GM23338 (cell line): ENCODE measurements at places on chromosomes 1 and 21. TPM values are rescaled to one million over a fixed set of nuclear protein-coding genes. Genes with fewer than 3 reads are reported as not detected.
A peak's percentile ranks its signal among the peaks of the same experiment; 100 is the strongest.

COG2 gene
- total RNA-seq: 38.5 and 53.9 TPM in 2 replicates

NHLH1 gene
- 0.50 and 0.69 TPM in 2 replicates for total RNA-seq

TRNP1 gene
- 54.3 and 69.3 TPM in 2 replicates for total RNA-seq

TAS1R1 gene
- not detected in 2 replicates for total RNA-seq

OR2L3 gene
- not detected in 2 replicates for total RNA-seq

SPSB1 gene
- total RNA-seq: 6.8 and 7.6 TPM in 2 replicates

DIRAS3 gene
- total RNA-seq: 0.12 and 0.21 TPM in 2 replicates

PACC1 gene
- 17.2 and 18.0 TPM in 2 replicates for total RNA-seq

BARHL2 gene
- not detected in 2 replicates for total RNA-seq

TMED5 gene
- total RNA-seq: 45.2 and 52.2 TPM in 2 replicates

SOAT1 gene
- 0.93 and 1.3 TPM in 2 replicates for total RNA-seq

SPATA21 gene
- total RNA-seq: 2.6 TPM in 1 of 2 replicates, not detected in the other

GPR52 gene
- 0.66 and 1.6 TPM in 2 replicates for total RNA-seq

KRTAP20-2 gene
- not detected in 2 replicates for total RNA-seq

FMOD gene
- 0.31 and 1.3 TPM in 2 replicates for total RNA-seq

- DNase-seq: no peak
Measured at GRCh38 chr1:6745073-6745472, 40.2 kb upstream of the CAMTA1 start.

- no peak for DNase-seq
Measured at GRCh38 chr21:19914028-19914427, 1084.2 kb upstream of the NCAM2 start.

DNA sequence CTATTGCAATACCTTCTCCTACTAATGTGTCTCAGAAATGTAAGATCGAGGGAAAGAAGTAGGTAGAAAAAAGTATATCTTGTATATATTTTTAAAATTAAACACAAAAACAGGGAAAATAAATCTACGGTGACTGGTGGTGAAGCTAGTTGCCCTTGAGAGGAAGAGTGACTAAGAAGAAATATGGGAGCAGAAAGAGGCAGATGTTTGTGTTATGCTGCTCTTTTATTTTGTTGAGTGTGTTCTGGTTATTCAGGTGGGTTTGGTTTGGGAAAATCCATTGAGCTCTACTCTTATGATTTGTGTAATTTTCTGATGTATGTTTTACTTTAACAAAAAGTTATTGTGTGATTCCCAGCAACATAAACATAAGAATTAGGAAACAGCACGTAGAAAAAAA lies 444.9 kb upstream of the B3GALT2 start:
- DNase-seq: no peak

- DNase-seq: no peak
Measured at GRCh38 chr1:2644171-2644570, 11.4 kb upstream of the MMEL1 start.

DNA sequence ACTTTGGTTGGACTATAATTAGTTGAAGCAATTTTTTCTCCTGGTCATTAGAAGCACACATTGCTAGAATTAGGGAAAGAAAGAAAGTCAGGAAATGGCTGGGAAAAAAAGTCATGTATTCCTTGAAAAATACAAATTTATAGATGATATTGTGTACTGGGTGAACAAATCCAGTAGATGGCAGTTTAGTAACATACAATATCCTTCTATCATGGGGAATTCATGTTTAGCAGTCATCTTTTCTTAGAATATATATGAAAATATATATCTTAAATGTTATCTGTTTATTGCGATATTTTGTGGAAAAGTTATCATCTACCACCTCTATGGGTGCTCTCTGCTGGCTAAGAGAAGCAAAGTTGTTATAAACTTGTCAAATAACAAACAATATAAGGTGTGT lies 13.1 kb upstream of the ZRANB2 start:
- no peak for DNase-seq

DNA sequence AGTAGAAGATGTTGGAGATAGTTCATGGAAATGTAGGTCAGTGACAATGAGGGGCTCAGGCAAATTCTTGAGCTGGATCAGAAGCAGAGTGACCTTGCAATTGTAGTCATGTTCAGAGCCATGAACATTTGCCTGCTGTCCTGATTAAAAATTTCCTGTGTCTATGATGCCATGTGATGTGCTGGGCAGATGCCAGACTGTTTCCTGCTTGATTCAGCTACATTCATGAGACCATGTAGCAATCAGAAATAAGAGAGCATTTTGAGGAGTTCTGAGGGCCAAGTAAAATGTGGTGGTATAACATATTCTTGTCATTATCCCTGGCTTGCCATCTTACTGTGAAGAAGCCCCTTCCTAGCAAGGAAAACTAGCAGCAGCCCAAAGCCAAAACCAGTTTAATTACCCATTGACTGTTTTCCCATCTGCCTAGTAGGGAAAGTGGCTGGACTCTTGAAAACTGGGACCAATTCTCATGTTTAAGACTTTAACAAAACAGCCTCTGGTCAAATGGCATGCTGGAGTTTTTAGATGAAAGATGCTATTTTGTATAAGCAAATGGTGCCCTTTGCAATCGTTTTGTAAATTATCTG lies 118.3 kb downstream of the NOS1AP start:
- DNase-seq: no peak

DNA sequence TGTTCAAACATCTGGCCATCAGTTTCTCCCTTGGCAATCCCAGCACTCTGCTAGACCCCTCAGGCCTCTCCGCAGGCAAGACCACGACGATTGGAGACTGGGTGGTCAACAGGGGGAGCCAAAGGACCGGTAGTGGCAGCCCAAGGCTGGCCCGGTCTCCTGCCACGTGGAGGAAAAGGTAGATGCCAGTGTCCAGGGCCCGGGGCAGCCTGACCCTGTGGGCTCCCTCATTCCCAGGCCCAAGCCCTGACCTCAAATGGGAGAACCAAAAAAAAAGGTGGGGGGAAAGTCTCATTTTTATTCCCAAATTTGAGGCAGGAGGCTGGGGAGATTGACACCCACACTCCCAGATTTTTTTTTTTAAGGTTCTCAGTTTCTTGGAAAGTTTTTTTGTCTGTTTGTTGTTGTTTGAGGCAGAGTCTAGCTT lies 24.8 kb downstream of the S100A6 start:
- peak; percentile 91 for DNase-seq

- no peak for DNase-seq
Measured at GRCh38 chr1:222583079-222583478, 6.7 kb downstream of the TAF1A start.

- DNase-seq: no peak
Measured at GRCh38 chr21:18614303-18614702, 210.7 kb upstream of the TMPRSS15 start.

DNA sequence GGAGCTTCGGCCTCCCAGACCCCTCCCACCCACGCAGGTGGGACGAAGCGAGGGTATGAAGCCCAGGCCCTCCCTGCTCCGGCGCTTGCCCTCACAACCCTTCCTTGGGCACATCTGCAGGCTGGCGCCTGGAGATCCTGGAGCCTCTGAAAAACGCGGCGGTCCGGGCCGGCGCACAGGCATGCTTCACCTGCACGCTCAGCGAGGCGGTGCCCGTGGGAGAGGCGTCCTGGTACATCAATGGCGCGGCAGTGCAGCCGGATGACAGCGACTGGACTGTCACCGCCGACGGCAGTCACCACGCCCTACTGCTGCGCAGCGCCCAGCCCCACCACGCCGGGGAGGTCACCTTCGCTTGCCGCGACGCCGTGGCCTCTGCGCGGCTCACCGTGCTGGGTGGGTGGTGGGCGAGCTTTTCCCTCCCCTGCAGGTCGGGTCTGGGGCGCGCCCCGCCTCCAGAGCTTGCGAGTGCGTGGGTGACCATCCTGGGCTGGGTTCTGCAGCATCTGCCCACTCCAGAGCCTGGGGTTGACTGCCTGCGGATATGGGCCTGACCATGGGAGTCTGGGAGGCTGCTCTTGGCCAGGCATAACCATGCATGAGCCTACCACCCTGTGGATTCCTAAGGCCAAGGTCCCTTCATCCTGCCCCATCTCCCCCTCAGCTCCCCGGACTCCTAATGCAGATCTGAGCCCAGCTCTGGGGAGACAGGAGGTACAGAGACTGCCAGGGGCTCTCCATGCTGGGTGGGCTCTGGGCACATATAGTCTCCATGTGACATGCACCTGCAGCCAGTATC lies 89.8 kb downstream of the TRIM11 start:
- DNase-seq: no peak

- peak; percentile 66 for DNase-seq
Measured at GRCh38 chr1:33001282-33001681, 35.4 kb downstream of the AK2 start.

DNA sequence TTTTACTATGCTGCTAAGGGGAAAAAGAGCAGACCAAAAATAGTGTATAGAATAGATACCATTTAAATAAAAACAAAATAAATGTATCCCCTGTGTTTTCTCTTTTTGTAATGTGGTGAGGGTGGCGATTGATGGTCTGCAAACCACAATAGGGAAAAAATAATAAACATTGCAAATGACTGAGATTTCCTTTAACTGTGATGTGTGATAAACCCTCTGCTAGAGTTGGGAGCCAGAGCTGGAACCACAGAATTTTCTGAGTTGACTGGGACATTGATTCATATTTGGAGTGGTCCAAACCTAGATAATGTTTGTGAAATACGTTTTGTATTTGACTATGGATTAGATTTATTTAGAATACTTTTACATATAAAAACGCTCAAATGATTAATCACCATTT lies 70.6 kb upstream of the PTGFR start:
- no peak for DNase-seq

DNA sequence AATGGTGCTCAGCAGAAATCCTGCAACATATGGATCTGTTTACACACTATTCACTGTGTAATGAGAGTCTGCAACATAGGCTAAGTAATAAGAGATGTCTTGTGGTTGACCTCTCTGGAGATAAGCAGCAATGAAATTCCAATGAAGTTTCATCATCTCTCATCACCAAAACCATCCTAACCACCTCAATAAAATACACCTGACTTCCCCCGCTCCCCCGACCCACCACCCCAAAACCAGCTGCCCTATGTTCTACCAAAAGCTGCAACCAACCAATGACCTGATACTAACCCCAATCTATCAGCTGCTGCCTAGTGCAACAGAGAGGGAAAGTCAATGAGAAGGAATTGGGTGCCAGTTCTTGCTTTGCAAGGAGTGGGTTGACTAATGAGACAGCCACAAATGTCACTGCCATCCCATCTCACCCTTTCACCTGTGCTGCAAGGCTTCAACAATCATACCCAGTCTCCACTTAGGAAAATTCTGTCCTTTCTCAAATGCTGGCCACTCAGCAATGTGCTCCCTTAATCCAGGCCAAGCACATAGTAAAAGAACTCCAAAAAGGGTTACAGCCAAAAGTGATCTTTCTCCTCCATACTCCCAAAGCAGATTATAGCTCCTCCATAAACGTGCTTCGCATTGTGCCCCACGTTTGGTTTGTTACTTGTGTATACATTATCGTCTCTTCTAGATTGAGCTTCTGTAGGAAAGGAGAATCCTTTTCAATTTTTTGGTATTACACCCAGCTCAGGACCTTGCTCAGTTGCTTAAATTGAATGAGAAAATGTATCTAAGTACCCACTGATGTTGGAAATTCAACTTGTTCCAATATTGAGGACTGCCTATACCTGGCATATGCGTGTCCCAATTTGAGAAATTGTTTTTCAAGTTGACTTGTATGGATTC lies 29.0 kb downstream of the MRPL39 start:
- DNase-seq: no peak

- no peak for DNase-seq
Measured at GRCh38 chr1:22921452-22922126, 51.1 kb downstream of the LACTBL1 start.

GRCh38 chr1:160704250-160704649 lies 7.4 kb downstream of the CD48 start:
- DNase-seq: no peak

GRCh38 chr1:168958562-168959289 lies 147.8 kb upstream of the ATP1B1 start:
- no peak for DNase-seq

DNA sequence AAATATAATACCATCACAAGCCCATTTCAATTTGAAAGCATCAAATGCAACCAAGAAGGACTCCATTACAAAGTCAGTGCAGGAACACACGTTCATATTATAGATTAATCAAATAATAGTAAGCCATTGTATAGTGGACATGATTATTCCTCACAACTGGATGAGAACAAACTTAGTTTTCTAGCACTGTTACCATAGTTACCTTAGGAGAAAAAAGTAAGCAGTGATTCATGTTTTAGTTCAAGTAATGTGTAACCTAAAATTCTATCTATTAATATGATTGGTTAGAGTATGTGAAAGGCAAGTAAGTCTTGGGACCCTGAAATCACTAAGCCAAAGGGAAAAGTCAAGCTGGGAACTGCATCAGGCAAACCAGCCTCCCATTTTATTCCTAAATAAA lies 15.2 kb downstream of the SSX2IP start:
- DNase-seq: no peak

DNA sequence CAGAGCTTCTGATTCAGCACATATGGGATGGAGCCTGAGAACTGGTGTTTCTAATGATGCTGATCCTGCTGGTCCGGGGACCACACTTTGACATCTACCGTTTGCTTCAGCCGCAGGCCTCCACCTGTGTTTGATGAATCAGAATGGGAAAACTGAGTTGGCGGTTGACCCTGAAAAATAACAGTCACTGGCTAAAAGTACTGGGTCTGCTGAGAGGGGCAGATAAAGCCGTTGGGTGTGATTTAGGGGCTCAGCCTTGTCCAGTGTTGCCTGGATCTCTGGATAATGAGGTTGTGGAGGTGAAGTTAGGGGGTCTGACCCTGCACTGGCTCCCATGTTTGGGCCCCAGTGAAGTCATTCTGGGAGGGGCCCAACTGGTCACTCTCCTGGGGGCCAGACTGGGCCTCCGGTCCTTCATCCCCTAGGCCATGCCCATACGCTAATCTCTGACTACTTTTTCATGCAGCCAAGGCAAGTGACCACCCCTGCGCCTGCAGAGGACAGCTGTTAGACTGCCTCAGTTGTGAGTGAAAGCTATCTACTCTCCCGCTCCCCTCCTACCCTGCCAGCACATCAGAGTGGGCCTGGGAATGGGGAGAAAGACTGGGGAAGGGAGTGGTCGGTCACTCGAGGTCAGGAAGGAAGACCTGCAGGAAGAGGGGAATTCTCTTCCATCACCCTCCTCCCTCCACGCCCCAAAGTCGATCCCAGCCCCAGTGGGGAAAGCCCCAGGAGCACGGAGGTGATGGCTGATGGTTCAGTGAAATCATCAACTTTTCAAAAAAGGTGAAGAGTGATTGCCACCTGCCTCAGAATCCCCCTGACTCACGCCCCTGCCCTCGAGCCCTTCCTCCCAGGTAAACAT lies 27.7 kb downstream of the VASH2 start:
- DNase-seq: no peak

DNA sequence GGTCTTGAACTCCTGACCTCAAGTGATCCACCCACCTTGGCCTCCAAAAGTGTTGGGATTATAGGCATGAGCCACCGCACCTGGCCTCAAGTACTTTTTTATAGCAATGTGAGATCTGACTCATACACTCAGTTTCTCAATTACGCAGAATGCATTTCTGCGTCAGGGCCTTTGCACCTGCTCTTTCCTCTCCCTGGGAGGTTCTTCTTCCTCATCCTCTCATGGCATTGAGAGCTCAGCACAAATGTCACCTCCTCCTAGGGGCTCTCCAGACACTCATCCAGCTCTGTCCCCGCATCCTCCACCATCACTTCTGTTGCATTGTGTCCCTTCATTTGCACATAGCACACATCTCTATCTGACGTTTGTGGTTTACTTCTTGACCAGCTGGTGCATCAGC lies 418.8 kb downstream of the PTPRU start:
- DNase-seq: no peak

- DNase-seq: no peak
Measured at GRCh38 chr1:196701144-196701543, 49.3 kb downstream of the CFH start.

GRCh38 chr1:17869815-17870214 lies 114.7 kb downstream of the ACTL8 start:
- no peak for DNase-seq

GRCh38 chr1:154614901-154615300 lies 6.9 kb upstream of the ADAR start:
- DNase-seq: peak; percentile 61

- DNase-seq: no peak
Measured at GRCh38 chr1:171849245-171849898, 8.1 kb downstream of the DNM3 start.
